ENCODE measurements at places on chromosomes 13 and 19.

- no peak for DNase-seq
These were observed 213.7 kb downstream of the ZIC5 start for GRCh38 chr13:99757756-99758459.

GRCh38 chr19:55253842-55254624 lies 4.8 kb downstream of the PPP6R1 start:
- no peak for DNase-seq

- DNase-seq = no peak
These were observed 227.5 kb upstream of the SERP2 start for GRCh38 chr13:44146138-44146537.

DNA sequence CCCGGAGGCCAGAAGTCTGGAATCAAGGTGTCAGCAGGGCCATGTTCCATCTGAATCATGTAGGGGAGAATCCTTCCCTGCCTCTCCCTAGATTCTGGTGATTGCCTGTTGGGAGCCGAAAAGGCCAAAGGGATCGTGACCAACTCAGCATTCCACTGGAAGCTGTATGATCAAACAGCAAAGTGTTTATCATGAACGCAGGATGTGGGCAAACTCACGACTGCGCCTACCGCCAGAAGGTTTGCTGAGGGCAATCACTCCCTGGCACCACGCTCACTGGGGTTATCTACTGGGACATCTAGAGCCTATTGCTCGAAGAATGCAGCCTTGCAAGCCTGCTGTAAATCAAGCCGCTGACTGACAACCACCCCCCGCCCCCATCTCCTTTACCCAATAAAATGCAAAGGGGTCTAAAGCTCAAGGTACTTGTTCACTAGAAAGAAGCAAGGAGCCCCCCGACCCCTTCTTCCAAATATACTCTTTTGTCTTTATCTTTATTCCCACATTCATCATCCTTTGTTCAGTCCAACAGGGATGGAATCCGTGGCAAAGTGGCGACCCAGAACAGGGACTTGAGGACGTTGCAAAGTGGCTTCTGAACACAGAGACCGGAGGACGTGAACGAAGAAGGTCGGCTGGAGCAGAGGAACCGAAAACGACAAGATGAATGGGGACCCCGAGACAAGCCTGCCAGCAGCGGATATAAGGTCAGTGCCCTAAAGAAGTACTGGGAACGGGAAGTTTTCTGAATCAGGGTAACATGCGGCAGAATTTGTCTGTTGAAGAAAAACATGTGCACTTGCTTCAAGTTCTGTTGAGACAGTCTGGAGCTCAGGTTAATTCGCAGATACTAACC lies 16.8 kb downstream of the CLEC4M start:
- DNase-seq = no peak

GRCh38 chr13:48826039-48826438 lies 149.7 kb upstream of the FNDC3A start:
- DNase-seq = no peak

DNA sequence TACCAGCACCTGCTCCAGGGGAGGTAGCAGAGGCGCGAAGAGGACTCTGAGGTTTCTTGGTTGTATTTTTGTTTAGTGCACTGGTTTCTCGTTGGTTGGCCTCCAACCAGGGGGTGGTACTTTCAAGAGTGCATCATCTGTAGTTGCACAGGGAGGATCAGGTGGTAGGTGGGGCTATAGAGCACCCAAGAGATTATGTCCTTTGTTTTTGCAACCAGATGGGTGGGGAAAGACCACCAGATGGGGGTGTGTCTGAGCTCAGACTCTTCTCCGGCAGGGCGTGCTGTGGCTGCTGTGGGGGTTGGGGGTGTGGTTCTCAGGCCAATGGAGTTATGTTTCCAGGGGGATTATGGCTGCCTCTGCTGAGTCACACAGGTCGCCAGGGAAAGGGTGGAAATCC lies 254.4 kb upstream of the KLF12 start:
- DNase-seq = peak; percentile 7

All from SK-N-DZ (cell line).